ENCODE measurements at places on chromosomes 1 and 21.

- DNase-seq = no peak
These were observed 107.6 kb downstream of the ETS2 start for GRCh38 chr21:38913120-38913892.

DNA sequence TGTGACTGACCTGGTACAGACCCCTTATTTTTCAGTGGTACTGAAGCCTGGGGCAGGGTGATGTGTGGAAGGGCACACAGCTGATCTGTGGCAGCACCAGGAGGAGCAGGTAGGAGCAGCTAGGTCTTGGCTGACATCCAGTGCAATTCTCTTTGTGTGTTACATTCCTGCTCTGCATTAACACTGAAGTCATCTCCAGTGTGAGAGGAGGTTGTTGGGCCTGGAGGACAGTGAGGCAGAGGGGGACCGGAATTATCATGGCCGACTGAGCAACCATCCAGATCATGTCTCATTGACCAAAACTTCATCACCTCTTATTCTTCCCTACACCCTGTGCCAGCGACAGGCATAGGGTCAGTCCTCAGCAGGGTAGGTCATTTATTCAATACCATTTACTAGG lies 1.5 kb downstream of the SLAMF8 start:
- DNase-seq = no peak

GRCh38 chr1:112325504-112325903 lies 70.5 kb upstream of the CTTNBP2NL start:
- DNase-seq = no peak

GRCh38 chr1:28343405-28343804 lies 14.6 kb downstream of the MED18 start:
- DNase-seq = no peak

- DNase-seq = no peak
These were observed 6.9 kb downstream of the LAX1 start for GRCh38 chr1:203771901-203772301.

DNA sequence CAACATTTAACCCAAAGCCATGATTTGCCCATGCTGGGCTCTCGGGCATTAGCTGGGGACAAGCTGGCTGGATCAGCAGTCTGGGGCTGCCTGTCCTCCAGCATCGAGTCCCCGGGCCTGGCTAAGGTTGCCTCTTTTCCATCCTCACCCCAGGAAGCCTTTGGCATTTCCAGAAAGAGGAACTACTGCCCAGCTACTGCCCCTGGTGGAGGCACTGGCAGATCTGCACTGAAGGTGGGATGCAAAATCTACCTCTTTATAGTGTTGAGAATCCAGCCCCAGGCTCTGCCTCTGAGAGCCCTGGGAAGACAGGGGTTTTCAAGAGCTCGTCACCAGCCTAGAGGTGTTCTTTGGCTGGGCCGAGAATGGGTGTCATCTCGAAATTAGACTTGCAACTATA lies 635.9 kb downstream of the MATN1 start:
- no peak for DNase-seq

DNA sequence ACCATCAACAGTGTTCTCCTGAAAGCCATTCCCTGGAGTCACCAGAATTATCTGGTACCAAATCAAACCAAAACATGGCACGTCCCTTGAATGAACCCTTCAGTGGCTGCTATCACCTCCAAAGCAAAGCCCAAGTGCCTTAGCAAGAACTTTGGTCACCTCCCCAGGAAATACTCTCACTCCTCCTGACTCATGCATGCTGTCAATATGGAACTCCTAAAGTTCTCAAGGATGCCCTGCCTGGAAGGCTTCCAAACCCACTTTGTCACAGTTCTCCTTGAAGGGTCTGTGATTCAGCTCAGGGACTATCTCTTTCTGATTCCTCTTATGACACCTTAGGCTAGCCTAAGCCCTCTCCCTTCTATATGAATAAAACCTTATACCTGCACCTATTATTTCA lies 146.1 kb upstream of the RUNX1 start:
- no peak for DNase-seq

DNA sequence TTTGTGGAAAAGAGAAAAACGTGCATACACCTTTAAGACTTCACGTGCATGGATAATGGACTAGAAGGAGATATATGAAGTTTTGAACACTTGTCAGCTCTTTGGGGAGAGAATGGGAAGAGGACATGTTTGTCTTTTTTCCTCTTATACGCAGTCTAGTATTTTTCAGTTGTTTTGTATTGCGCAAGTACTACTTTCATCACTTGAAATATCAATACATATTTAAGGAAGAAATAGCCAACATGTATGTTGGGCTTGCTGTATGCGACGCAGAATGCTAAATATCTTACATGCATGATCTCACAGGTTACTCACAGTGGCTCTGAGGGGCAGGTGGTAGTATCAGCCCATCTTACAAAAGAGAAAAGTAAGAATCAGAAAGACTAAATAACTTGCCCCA lies 176.5 kb upstream of the RUNX1 start:
- DNase-seq = no peak

GRCh38 chr21:26814386-26814785 lies 30.8 kb downstream of the ADAMTS1 start:
- DNase-seq = no peak

DNA sequence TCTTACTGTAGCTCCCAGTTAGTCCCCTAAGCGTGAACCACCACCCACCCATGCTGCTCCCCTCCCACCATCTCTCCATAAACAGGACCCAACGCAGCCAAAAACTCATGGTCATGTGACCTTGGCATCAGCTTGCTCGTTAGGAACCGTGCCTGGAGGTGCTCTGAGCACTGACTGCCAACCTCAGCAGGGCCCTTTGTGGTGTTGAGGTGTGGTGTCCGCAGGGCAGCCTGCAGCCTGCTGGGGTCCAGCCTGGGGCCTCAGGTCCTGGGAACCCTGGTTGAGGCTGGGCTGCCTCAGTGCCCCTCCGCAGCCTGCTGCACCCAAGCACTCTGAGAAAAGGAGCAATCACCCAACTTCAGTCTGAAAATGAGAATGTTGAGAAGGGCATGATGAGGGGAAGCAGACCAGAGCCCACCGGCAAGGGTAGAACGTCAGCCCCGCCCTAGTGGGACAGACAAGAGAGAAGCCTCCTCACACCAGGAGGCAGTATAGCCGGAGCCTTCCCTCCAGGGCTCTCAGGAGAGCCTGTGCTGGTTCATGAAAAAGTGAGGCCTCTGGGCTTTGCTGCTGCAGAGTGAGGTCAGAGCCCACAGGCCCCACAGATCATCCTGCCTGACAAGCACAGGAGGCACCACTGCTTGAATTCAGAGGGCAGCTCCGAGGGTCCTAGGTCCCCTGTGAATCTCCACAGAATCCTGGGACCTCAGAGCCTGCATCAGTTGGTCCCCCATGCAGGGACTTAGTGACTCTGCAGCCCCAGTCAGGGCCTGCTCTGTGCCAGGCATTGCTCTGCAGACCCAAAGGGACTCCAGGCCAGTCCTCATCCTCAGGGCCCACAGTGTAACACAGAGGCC lies 4.9 kb upstream of the COL6A2 start:
- no peak for DNase-seq

DNA sequence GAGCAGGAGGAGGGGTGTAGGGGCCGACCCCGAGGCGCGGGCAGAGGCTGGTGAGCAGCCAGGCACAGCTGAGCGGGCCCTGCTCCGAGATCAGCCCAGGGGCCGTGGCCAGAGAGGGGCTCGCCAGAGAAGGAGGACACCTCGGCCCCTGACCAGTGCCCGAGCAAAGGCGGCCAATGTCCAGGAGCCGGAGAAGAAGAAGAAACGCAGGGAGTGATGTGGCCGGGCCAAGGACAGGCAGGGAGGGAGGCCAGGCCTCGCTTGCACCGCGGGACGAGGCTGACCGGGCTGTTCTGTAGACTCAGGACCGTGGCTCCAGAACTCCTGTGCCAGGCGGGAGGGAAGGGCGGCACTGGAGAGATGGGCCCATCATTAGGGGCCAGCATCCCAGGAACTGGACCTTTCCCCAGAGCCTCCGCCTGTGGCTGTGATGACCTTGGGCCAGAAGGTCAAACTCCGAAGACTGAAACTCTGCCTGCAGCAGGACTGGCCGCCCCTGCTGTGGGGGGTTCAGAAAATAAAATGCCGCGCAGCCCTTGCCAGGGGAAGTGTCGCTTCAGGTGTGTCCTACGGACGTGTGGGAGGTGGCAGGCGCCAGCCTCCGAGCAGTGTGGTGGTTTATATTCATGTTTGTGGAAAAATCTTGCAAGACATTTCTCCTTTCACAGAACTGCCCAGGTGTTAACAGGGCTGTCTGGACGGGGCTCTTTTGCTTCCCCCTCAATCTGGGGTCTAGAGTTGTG lies 14.4 kb downstream of the RRP1 start:
- DNase-seq = no peak

GRCh38 chr1:32755810-32756159 lies 53.2 kb upstream of the SYNC start:
- no peak for DNase-seq

- no peak for DNase-seq
These were observed 9.1 kb upstream of the COA7 start for GRCh38 chr1:52706941-52707926.

DNA sequence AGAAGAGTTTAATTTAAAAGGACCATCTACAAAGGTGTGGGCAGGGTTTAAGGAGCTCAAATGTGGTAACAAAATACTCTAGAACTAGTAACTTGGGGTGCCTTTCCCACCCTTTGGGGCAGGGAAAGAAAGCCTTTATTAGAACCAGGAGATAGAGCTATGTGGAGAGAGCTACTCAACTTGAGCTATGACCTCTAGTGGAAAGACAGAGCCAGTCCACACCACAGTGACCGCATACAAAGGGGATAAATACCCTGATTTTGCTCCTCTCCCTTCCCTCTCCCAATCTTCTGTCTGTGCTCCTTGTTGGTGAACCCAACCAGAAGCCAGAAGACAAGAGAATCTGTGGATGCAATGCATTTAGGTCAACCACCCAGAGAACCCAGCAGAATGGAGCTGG lies 54.4 kb upstream of the JAK1 start:
- DNase-seq = no peak

GRCh38 chr1:162463021-162463420 lies 34.6 kb upstream of the UHMK1 start:
- no peak for DNase-seq

DNA sequence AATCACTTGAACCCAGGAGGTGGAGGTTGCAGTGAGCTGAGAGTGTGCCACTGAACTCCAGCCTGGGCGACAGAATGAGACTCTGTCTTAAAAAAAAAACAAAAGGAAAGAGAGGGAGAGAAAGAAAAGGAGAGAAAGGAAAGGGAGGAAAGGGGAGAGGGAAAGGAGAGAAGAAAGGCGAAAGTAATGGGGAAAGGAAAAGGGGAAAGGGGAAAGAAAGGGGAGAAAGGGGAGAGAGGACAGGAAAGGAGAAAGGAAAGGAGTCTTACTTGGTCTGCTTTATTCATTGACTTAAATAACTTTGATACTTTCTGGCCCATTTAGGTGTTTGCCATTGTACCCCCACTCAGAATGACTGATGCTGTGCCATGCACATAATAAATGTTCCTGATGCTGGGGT lies 11.8 kb downstream of the NSUN4 start:
- DNase-seq = no peak

- DNase-seq = no peak
These were observed 4.9 kb upstream of the AKR1A1 start for GRCh38 chr1:45545553-45546310.

GRCh38 chr1:87305151-87305550 lies 23.5 kb upstream of the LMO4 start:
- no peak for DNase-seq

GRCh38 chr1:215631489-215631888 lies 64.4 kb downstream of the KCTD3 start:
- no peak for DNase-seq

GRCh38 chr1:227779685-227780084 lies 35.8 kb upstream of the PRSS38 start:
- DNase-seq = no peak

DNA sequence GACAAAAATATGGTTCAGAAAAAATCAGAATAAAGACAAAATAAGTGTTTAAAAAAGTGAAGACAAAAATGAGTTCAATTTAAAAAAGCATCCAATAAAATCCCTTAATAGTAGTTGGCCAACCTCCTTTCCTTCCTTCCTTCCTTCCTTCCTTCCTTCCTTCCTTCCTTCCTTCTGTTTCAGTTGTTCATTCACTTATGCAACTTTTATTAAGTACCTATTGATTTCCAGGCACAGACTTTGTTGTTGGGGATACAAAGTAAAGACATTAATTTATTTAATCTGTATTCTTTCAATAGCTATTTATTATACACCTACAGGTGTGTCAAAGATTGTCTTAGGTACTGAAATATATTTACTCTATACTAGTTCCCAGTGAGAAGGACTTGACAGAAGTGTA lies 2.4 kb upstream of the LIPI start:
- DNase-seq = no peak

GRCh38 chr1:167861664-167862381 lies 52.1 kb downstream of the ADCY10 start:
- DNase-seq = no peak

- DNase-seq = no peak
These were observed 107.3 kb downstream of the CLEC20A start for GRCh38 chr1:178389441-178389840.
